ENCODE measurements at places on chromosomes 6 and 20.
A peak's percentile ranks its signal among the peaks of the same experiment; 100 is the strongest.

DNA sequence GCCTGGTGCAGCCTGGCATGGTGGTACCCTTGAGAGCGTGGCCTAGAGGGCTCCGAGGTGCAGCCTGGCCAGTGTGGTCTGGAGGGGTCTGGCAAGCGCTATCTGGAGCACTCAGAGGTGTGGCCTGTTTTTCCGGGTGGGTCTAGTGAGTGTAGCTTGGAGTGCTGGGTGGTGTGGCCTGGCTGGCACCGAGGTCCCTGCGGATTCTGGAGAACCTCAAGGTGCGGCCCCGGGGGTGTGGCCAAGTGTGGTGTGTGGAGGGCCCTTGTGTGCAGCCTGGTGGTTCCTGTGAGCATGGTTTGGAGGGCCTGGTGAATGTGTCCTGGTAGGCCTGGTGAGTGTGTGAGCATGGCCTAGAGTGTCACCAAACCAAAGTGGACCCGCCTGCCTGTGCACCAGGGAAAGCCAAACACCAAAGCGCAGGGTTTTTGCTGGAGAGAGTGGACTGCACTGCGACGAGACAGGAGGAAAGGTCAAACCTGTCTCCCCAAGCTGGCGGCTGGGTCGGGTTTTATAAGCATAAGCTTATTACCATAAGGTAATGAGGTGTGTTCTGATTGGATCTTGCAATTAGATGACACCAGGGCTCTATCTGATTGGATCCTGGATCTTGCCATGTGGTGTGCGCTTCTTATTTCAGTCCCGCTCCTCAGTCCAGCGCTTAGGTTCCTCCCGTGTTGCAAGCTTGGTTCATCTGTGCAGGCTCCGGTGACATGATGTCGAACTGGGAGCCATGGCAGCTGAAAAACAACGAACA, 35.7 kb downstream of the IGF2R start:
- DNase-seq, result no peak

- no peak for DNase-seq
These were observed 340.7 kb upstream of the TSHZ2 start for GRCh38 chr20:52631469-52631868.

DNA sequence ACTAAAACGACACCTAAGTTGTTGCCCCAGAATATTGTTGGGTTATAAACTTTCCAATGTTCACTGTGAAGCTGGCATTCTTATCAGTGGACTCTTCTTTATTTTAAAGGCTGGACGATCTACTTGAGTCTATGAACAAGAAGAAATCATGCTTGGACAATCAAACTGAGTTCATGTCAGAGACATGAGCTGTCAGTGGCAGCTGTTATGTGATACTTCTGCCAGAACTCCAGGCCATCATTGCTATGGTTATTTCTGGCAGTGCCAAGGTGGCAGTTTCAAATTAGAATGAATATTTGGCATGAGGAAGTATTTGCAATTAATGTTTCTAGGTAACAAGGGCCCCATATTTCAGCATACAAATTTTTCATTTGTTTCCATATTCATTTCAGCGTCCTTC, 417.3 kb downstream of the LMBRD1 start:
- no peak for DNase-seq

DNA sequence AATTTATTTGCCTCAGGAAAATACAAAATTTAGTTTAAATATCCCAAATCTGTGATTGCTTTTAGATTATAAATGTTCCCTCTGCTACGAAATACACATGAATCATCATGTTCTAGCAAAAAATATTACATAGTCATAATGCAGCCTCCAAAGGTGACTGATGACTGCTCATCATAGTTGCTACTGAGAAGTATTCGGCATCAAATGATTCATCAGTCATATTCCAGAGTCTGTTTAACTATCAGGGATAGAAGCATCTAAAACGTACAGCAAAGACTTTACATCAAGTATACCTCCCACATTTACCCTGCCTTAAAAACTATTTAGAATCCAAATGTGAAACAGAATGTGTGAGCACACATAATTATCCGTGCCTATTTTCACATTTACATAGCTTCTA, 626.0 kb downstream of the CDH26 start:
- no peak for DNase-seq

DNA sequence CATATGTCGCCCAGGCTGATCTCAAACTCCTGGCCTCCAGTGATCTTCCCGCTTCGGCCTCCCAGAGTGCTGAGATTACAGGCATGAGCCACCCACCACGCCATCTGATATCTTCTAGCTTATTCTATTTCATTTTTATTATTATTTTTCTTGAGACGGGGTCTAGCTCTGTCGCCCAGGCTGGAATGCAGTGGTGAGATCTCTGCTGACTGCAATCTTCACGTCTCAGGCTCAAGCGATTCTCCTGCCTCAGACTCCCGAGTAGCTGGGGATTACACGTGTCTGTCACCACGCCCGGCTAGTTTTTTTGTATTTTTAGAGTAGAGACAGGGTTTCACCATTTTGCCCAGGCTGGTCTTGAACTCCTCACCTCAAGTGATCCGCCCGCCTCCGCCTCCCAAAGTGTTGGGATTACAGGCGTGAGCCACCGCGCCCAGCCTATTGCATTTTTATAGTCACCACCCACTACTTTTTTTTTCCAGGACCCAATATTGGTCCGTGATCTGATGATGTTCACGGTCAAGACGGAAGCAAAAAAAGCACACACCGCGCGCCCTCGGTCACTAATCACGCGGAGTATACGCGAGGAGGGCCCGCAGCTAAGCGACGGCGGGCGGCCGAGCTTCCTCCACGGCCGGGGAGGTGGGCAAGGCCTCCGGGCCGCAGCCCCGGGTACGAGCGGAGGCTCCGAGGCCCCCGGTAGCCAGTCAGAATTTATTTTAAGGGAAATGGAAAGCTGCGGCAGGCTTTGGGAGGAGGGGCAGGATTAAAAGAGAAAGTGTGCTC, 1.1 kb upstream of the LSM14B start:
- DNase-seq, result peak; percentile 35

- DNase-seq, result no peak
These were observed 265.4 kb upstream of the CDH4 start for GRCh38 chr20:60986506-60987156.

- DNase-seq, result no peak
These were observed 2.0 kb downstream of the AIF1 start for GRCh38 chr6:31617010-31617409.

DNA sequence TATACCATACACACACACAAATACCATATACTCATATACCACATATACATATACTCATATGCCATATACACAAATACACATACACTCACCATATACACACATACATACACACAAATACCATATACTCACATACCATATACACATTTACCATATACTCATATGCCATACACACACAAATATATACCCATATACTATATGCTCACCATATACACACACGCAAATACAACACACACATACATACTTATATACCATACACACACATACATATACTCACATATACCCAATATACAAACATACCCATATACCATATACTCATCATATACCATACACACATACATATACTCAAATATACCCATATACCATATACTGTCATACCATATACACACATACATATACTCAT, 99.2 kb downstream of the ZMYND8 start:
- no peak for DNase-seq

GRCh38 chr6:53239526-53239925, 90.9 kb upstream of the GCM1 start:
- DNase-seq, result no peak

DNA sequence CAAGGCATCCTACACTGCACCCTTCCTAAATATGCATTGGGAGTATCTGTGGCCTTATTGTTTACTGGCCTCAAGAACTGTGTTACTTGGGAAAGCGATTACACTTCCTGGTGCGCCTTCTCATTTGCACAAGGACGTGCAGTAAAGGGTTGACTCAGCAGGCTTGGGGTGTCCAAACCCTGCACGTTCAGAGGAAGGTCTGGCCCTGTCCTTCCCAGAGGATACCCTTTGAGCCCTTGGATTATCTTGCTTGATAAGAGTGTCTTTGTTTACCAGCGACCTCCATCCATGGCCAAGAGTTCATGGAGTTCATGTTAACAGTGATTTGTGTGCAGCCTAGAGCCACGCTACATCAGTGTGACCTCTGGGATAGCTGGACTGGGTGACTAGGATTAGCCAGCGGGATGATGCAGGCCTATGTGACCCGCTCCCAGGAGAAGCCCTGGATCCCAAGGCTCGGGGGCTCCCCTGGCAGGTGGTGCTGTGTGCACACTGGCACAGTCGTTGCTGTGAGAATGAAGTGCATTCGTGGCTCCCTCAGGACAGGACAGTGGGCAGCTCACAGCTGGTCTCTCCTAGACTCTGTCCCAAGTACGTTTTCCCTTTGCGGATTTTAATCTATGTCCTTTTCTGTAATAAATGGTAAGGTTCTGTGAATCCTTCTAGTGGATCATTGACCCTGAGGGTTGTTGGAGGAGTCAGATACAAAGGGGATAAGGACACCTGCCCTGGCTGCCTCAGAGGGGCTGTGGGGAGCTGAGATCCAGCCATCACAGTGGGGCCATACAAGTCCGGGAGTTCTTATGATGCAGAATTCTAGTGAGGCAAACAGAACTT, 73.5 kb downstream of the TTLL2 start:
- DNase-seq, result no peak

DNA sequence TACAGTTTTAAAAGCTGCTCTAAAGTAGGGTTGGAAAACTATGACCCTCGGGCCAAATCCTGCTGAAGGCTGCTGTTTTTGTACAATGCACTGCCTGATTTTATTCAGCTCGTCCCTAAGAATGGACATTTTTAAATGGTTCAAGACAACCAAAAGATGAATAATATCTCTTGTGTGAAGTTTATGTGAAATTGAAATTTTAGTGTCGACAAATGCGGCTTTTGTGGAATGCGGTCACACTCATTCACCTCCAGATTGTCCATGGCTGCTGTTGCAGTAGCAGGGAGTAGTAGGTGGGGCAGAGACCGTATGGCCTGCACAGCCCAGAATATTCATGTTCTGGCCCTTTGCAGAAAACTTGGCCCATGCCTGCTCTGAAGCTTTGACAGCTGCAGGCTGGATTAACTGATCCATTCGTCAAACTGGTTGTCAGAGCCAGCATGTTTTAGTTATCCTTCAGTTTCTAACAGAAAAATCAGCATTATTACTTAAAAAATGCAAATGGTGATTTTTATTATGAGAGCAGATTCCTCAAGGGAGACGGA, 91.6 kb downstream of the PSMG4 start:
- no peak for DNase-seq
